ENCODE measurements at places on chromosomes 3 and 15.
A peak's percentile ranks its signal among the peaks of the same experiment; 100 is the strongest.

DNA sequence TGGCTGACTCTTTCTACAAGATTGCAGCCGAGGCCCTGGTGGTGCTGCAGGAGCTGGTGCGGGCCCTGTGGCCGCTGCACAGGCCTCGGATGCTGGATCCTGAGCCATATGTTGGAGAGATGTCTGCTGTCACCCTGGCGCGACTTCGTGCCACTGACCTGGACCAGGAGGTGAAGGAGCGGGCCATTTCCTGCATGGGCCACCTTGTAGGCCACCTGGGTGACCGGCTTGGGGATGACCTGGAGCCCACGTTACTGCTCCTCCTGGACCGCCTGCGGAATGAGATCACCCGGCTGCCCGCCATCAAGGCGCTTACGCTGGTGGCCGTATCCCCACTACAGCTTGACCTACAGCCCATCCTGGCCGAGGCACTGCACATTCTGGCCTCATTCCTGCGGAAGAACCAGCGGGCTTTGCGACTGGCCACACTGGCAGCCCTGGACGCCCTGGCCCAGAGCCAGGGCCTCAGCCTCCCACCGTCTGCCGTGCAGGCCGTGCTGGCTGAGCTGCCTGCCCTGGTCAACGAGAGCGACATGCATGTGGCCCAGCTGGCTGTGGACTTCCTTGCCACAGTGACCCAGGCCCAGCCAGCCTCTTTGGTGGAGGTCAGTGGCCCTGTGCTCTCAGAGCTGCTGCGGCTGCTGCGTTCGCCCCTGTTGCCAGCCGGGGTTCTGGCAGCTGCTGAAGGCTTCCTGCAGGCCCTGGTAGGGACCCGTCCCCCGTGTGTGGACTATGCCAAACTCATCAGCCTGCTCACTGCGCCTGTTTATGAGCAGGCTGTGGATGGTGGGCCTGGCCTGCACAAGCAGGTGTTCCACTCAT, 20.3 kb downstream of the CAND2 start:
- no peaks in the 10 kb centered on the region for H3K4me1 ChIP-seq
- DNase-seq: no peak
- H3K27me3 ChIP-seq: no peaks in the 10 kb centered on the region
- no peaks in the 10 kb centered on the region for H3K36me3 ChIP-seq

- peaks cover 9% of the 10 kb centered on the region for H3K27me3 ChIP-seq
- H3K4me3 ChIP-seq: no peak overlapping the region
- H3K4me1 ChIP-seq: no peaks in the 10 kb centered on the region
- no peak overlapping the region for H3K27ac ChIP-seq
Measured at GRCh38 chr15:39748276-39748675, 34.4 kb downstream of the FSIP1 start.

- H3K36me3 ChIP-seq: no peaks in the 10 kb centered on the region
- no peak overlapping the region for H3K4me3 ChIP-seq
- H3K27ac ChIP-seq: no peak overlapping the region
- peaks cover 17% of the 10 kb centered on the region for H3K4me1 ChIP-seq
Measured at GRCh38 chr15:76155731-76156130, 95.9 kb downstream of the TMEM266 start.

DNA sequence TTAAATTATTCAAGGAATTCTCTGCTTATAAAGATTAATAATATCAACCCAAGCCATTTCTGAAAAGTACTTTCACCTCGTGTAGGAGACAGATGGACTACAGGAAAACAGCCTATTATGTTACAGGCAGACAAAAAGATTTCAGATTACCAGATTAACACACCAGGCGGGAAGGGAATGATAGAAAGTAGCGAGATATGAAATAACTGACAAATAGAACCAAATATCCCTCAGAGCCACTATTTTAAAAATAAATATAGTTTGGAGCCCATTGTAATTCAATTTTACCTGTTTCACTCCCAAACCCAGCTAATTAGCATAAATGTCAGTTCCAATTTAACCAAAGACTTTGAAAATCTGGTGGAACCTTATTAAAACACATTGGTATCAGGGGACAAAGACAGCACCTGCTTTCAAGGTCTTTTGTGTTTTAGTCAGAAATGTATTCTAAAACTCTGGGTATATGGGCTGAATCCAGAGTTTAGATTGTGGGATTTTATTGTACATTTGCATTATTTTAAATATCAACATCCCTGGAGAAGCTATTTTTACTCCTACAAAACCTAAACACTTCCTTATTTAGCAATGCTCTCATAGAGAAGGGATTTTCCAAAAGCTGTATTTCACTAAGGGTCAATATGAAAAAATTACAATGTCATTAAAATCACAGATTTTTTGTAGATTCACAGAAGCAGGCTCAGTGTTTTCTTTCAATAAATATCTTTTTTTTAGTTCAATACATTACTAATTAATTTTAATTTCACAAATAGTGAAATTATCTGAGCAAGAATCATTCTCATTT, 138.4 kb downstream of the TNIK start:
- H3K27ac ChIP-seq: no peak overlapping the region
- H3K4me3 ChIP-seq: no peak overlapping the region
- DNase-seq: no peak

GRCh38 chr3:133775835-133776234, 29.6 kb downstream of the TF start:
- no peaks in the 10 kb centered on the region for H3K4me1 ChIP-seq
- H3K4me3 ChIP-seq: no peak overlapping the region
- H3K27me3 ChIP-seq: peaks cover 28% of the 10 kb centered on the region

DNA sequence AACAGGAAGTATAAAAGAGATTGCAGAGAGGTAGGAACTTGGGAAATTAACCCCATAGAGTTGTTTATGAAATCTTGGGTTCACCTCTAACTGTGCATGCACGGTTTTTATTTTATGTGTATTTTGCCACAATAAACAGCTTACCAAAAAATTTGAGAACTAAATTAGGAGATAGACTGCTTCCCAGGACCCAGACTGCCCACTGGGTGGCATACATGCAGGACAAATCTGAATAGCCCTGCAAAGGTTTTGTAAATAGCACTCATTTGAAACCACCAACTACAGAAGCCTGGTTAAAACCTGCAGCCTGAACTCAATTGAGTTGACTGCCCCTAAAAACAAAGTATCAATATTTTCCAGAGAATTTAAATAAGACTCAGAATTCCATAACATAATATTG, 96.4 kb upstream of the SLCO2A1 start:
- peaks cover 6% of the 10 kb centered on the region for H3K4me1 ChIP-seq
- H3K27ac ChIP-seq: no peak overlapping the region
- H3K36me3 ChIP-seq: peaks cover 32% of the 10 kb centered on the region
- DNase-seq: no peak
- no peak overlapping the region for H3K4me3 ChIP-seq
- peaks cover 5% of the 10 kb centered on the region for H3K27me3 ChIP-seq

DNA sequence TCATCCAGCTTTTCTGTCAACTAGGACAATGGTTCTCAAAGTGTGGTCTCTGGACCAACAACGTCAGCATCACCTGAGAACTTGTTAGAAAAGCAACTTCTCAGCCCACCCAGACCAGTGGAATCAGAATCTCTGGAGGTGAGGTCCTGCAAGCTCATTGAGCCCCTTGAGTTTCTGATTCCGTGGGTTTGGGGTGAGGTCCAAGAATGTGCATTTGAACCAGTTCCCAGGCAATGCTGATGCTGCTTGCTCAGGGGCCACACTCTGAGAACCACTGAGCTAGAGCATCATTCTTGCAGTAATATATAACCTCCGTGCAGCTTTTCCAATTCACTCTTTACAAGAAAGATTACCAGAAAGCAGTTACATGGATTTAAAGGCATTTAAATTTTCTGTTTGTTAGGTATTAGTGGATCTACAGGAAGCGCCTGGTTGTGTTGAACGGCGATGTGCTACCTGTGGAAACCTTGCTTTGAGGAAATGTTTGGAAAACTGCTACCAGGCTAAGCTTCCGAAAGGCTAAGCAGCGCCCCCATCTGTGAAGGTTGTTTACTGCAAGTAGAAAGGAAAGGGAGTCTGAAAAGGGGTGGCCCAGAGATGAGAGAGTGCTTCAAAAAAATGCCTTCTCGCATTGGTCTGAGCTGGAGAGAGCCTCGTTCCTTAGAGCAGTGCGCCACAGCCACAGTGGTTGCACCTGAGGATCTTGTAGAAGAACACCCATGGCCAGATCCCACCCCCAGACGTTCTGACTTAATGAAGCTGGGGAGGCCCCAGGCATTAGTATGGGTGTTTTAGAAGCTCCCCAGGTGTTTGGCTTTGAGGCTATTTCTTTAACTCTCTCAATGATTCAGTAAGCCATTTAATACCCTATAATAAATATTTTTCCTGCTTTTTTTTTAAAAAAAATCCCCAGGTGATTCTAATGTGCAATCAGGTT, 50.0 kb downstream of the RLBP1 start:
- peaks cover 7% of the 10 kb centered on the region for H3K36me3 ChIP-seq
- DNase-seq: no peak
- no peak overlapping the region for H3K4me3 ChIP-seq
- H3K27me3 ChIP-seq: no peaks in the 10 kb centered on the region

DNA sequence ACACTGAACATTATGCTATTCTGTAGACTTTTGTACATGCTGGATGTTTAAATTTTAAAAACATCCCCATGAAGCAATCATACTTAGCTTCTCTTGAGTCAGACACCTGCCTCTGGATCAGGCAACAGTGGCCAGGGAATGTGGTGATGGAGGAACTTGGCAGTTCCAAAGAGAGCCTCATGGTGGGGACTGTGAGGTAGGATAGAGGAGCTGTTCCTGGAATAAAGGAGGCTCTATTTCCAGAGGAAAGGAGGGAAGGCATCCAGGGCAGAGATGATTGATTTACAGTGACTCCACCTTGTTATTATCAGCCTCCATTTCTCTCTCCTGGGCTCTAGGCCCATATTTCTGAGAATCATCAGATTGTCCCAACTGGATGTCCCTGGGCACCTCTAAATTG, 35.0 kb upstream of the ABHD17C start:
- no peaks in the 10 kb centered on the region for H3K36me3 ChIP-seq
- no peaks in the 10 kb centered on the region for H3K4me1 ChIP-seq
- no peak overlapping the region for H3K4me3 ChIP-seq
- H3K27me3 ChIP-seq: peaks cover 39% of the 10 kb centered on the region

- no peak overlapping the region for H3K4me3 ChIP-seq
- no peak overlapping the region for H3K27ac ChIP-seq
- peaks cover 22% of the 10 kb centered on the region for H3K27me3 ChIP-seq
Measured at GRCh38 chr15:100863796-100864267, 15.8 kb upstream of the ALDH1A3 start.

- no peak overlapping the region for H3K27ac ChIP-seq
- H3K36me3 ChIP-seq: no peaks in the 10 kb centered on the region
- H3K27me3 ChIP-seq: peaks cover 5% of the 10 kb centered on the region
- H3K4me1 ChIP-seq: peaks cover 12% of the 10 kb centered on the region
Measured at GRCh38 chr3:195847055-195847950, 35.6 kb upstream of the MUC4 start.

DNA sequence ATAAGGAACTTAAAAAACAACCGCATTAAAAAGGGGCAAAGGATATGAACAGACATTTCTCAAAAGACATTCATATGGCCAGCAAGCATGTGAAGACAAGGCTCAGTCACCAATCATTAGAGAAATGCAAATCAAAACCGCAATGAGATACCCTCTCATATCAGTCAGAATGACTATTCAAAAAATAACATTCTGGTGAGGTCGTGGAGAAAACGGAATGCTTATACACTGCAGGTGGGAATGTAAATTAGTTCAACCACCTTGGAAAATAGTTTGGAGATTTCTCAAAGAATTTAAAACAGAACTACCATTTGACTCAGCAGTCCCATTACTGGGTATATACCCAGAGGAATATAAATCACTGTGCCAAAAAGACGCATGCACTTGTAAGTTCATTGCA, 496.6 kb upstream of the SGO1 start:
- no peak for DNase-seq
- no peak overlapping the region for H3K4me3 ChIP-seq
- no peaks in the 10 kb centered on the region for H3K27me3 ChIP-seq
- peaks cover 10% of the 10 kb centered on the region for H3K36me3 ChIP-seq

- peaks cover 9% of the 10 kb centered on the region for H3K36me3 ChIP-seq
- H3K4me3 ChIP-seq: peak overlapping the region; percentile 57
- DNase-seq: no peak
- peak overlapping the region; percentile 70 for H3K27ac ChIP-seq
- H3K4me1 ChIP-seq: peaks cover 27% of the 10 kb centered on the region
Measured at GRCh38 chr3:32961189-32961715, 9.8 kb downstream of the CCR4 start.

GRCh38 chr3:192130534-192131132, 596.7 kb downstream of the FGF12 start:
- no peaks in the 10 kb centered on the region for H3K4me1 ChIP-seq
- H3K4me3 ChIP-seq: no peak overlapping the region
- DNase-seq: no peak
- H3K27me3 ChIP-seq: no peaks in the 10 kb centered on the region
- H3K27ac ChIP-seq: no peak overlapping the region

DNA sequence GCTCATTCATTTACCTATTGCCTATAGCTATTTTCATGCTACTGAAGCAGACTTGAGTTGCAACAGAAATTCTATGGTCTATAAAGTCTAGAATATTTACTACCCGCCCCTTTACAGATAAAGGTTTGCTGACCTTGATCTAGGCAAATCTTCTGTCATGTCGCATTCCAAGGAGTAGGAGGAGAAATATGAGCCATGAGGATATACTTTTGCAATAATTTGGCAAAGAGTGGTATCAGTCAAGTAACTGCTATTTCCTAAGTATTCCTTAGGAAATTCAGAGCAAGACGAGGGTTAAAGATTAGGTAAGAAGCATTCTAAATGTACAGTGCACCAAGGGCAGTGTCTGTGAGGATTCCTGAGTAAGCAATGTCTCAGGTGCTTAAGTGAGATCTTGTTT, 121.0 kb upstream of the NUDT16 start:
- H3K4me1 ChIP-seq: no peaks in the 10 kb centered on the region
- no peak for DNase-seq
- no peak overlapping the region for H3K27ac ChIP-seq

DNA sequence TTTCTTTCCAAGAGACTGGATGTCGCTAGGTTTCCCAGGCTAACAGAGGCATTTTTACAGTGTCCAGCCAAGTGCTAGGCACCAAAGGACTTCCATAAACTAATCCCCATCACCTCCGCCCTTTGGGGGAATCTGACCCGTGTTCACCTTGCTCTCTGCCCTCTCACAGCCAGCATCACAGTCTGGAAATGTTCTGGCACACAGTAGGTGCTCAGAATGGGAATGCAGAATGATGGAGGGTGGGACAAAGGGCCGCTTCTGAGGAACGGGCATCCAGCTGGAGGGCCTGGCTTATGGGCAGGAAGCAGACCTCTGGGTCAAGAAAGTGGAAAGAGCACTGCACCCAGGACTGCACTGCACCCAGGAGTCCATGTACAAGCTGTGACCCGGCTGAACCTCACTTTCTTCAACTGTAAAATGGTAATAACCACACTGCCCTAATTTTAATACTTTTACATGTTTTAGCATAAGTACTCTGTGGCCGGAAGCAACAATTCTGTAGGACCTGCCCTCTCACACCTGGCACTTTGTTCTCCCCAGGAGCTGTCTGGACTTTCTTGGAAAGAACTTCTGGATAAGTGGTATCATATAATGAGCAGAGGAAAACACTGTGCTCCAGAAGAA, 901 bp upstream of the NMB start:
- peak overlapping the region; percentile 60 for H3K4me3 ChIP-seq
- H3K27ac ChIP-seq: peak overlapping the region; percentile 61
- DNase-seq: no peak
- peaks cover 31% of the 10 kb centered on the region for H3K4me1 ChIP-seq
- H3K36me3 ChIP-seq: no peaks in the 10 kb centered on the region

- peak overlapping the region; percentile 43 for H3K4me3 ChIP-seq
- peak overlapping the region; percentile 68 for H3K27ac ChIP-seq
- H3K36me3 ChIP-seq: no peaks in the 10 kb centered on the region
- H3K4me1 ChIP-seq: peaks cover 12% of the 10 kb centered on the region
Measured at GRCh38 chr3:72629191-72629631, 219.0 kb downstream of the SHQ1 start.

Measured in natural killer cell treated with Interleukin-12 subunit alpha and Interleukin-12 subunit beta and Interleukin-15 and Interleukin-18, amount 100 ng/mL, for 72 hours (primary cell).